ENCODE measurements at places on chromosomes 13 and 19.

- no peak for DNase-seq
Observed at GRCh38 chr19:17069193-17069592, 6.1 kb downstream of the HAUS8 start.

DNA sequence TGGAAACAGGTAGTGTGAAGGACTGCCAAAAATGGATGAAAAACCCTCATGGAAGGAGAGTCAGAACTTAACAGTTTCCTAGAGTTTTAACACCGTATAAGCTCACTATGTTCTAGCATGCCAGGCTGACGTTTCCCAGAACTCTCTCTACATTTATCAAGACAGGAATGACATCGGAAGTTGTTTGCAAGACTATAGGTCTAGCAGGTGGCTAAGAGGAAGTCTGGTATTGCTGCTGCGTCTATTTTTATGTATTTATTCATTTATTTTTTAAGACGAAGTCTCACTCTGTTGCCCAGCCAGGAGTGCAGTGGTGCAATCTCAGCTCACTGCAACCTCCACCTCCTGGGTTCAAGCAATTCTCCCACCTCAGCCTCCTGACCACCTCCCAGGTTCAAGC, 20.5 kb upstream of the ARL11 start:
- DNase-seq: no peak

DNA sequence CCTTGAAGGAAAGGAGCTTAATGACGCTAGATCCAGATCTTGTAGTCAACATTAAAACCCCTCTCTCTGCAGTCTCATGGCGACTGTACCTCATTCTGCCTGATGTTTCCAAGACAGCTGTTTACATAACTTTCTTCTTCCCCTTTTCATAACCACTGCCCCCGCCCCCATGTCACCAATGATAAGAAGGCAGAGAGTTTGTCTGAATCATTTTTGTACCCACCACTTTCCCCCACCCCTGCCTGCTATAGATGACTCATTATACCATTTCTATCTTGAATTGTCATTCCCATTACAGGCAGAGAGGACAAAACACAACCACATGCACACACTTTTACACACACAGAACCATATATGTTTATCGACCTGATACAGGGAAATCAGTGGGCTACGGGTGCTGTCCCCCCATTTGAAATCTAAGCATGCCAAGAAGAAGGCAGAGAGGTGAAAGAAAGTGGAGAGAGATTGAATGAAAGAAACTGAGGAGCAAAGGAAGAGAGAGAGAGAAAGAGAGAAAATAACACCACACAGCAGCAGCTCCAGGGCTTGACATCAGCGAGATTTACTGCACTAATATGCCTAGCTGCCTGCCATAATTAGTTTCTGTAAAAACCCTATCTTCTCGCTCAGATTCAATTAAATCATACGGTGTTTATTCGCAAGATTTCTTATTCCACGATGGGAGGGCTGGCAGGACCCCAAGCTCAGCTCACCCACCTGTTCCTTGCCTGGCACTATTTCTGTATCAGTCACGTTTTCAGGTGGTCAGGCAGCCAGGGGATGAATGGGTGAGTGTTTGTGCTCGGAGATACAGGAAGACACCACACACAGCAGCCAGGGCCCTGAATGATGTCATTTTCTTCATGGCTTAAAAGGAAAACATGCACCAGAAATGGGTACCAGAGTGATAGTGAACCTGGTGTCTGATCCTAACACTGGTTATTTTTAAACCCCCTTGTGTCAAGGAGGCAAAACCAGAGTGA, 114.3 kb upstream of the SERP2 start:
- no peak for DNase-seq

DNA sequence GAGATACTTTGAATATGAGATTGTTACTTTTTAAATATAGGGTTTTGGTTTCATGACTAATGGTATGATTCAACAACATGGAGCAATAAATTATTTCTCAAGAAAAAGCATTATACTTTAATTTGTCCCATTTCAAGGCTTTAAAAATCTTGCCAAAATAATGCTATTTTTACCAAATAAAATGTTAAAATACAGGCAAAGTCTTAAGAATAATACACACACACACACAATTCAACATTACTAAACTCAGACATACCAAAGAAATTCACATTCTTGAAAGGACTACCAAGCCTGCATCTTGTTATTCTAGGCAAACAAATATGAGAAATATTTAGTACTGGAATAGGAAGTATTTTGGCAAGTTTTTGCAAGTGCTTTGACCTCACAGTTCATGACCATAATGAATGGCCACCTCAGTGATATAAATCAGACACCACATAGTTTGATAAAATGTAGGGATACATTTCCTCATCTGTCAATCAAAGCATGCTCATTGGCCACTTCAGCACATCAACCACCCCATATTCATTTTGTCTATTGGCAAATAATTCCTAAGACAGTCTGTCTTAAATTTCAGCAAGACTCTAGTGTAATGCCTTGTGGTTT, 107.2 kb downstream of the NALCN start:
- DNase-seq: no peak

- no peak for DNase-seq
Observed at GRCh38 chr19:3186160-3186688, 494 bp downstream of the NCLN start.

GRCh38 chr13:39201180-39201579, 162.9 kb downstream of the NHLRC3 start:
- no peak for DNase-seq

DNA sequence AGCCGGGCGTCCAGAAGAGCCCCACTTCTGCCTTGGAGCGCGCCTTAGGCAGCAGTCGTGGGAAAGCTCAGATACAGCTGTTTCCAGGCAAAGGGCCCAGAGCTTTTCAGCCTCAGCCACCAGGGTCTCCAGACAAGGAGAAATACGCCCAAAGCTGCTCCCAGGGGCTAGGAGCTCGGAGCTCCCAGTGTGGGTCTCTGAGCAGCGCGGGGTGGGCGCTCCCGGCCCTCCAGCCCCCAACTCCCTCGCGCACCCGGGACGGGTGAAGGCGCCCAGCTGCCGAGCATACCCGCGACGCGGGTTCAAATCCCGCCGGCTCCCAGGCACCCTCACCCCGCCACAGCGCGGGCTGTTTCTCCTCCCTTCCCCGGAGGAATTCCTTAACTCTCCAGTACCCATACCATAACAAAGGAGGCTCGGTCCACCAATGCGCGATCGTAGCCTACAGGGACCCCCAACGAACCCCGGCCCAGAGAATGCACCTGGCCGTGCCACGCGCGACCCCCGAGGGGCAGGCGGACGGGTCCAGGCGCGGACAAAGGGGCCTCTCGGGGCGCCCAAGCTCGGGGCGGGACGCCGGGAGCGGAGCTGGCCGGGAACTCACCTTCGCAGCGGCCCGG, 507 bp downstream of the COL4A1 start:
- peak; percentile 57 for DNase-seq

- DNase-seq: no peak
Observed at GRCh38 chr13:84025824-84026223, 143.6 kb upstream of the SLITRK1 start.

GRCh38 chr13:24161010-24161775, 673 bp downstream of the SPATA13 start:
- DNase-seq: no peak

DNA sequence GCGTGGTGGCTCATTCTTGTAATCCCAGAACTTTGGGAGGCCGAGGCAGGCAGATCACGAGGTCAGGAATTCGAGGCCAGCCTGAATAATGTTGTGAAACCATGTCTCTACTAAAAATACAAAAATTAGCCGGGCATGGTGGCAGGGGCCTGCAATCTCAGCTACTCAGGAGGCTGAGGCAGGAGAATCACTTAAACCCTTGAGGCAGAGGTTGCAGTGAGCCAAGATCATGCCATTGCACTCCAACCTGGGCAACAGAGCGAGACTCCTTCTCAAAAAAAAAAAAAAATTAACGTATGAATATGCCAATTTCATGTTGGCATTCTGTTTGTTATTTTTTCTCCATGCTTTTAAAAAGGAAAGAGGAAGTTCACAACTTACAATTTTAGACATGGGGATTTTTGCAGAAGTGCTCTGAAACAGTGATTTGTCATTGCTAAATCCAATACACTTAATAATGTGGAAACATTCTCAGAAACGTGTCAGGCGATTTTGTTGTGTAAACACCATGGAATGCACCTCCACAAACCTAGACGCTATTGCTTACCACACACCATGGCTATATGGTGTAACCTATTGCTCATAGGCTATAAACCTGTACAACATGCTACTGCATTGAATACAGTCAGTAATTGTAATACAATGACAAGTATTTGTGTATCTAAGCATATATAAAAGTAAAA, 115.9 kb upstream of the PCDH20 start:
- DNase-seq: no peak

DNA sequence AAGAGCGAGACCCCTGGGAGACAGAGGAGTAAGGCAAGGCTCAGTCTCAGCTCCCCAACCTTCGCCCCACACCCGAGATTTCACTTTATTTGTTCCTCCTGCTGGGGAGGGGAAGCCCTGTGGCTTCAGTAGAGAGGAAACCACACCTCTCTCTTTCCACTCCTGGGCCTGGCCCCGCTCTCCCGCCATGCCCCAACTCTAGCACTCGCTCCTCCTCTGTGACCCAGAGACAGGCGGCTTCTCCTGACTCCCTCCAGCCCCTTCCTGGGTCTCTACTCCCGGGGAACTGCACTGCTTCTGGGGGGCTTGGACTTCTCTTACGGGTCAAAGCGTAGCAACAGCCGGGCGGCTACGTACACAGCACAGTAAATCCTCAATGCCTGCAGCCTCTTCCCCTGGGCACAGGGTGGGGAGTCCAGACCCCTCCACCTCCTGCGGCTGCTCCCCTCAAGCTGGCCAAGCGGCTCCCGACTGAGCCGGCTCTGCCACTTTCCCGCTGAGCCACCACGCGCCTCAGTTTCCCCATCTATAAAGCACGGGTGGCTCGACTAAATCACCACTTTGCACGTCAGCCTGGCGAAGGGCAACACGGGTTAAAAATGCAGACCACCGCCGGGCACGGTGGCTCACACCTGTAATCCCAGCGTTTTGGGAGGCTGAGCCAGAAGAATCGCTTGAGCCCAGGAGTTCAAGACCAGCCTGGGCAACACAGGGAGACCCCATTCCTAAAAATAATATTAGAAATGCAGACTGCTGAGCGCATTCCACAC, 1.4 kb downstream of the RNF126 start:
- no peak for DNase-seq

- no peak for DNase-seq
Observed at GRCh38 chr19:30006207-30006606, 64.2 kb downstream of the URI1 start.

- no peak for DNase-seq
Observed at GRCh38 chr13:66853564-66853963, 376.6 kb downstream of the PCDH9 start.

DNA sequence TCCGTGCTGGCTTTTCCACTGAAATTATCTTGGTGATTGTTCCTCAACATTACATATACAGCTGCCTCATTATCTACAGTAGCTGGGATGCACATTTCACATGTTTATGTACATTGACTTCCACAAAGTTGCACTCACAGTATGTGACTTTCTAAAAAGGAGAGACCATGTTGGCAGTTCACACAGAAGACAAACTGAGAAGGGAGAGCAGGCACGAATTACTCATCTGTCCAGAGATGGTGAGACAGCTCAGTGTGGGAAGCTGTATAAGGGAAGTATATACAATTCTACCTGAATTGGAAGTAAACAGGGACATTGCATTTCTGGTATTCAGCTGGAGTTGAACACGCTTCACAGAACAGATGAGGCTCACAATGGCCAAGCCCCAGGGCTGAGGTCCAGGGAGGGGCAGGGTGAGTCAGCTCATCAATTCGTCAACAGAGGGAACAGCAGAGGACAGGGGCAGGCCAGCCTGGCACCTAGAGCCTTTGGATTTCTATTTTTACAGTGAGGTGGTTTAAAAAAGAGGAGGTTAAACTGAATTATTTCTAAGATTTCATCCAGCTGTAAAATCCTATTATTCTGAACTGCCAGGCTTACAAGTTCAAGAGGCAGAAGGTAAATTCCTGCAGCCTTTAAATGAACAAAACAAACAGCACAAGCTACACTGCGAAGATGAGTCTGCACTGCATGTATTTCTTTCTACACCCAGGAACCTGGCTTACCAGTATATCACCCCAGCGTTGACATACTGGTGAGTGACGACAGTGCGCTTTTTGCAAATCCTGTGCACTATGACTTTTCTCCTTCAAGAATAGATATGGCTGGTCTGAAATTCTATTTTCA, 9.8 kb downstream of the PARP4 start:
- DNase-seq: no peak

- no peak for DNase-seq
Observed at GRCh38 chr13:40368127-40368891, 298.1 kb downstream of the FOXO1 start.

- DNase-seq: no peak
Observed at GRCh38 chr13:96994017-96994857, at the start of gene OXGR1. TSS of gene OXGR1 (minus strand) at chr13:96994476. CDS start at chr13:96987759, 6,717 bp downstream.

Data from DMS79 treated with DMSO at 0.1 percent for 48 hours (cell line).